H4 (cell line): ENCODE measurements at places on chromosomes 12 and 14.

DNA sequence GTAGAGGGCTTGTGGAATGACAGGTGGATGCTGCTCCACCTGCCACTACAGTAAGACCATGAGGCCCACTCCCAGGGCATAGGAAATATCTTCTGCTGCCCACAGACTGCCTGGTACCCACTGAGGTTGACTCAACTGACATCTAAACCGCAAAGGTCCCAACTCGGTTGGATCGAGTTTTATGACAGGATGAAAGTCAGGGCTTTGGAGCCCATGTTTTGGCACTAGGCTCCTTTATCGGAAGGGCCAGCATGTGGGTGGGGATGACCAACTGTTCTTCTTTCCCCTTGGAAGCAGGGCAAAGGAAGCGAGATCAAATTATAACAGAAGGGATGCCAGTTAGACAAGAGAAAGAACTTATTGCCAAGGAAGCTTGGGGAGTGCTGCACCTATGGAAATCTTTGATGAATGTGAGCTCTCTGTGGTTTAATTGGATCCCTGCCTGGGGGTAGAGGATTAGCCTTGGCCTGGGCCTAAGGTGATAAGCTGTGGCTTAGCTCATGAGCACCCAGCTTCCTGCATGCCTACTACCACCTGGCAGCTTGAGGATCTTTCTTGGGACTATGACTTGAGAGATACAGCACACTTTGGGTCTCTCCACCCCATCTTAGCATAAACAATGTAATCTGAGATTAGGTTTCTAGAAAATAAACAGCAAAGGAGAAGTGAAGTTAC, 121.8 kb downstream of the KCNA5 start:
- DNase-seq = peak; percentile 30

DNA sequence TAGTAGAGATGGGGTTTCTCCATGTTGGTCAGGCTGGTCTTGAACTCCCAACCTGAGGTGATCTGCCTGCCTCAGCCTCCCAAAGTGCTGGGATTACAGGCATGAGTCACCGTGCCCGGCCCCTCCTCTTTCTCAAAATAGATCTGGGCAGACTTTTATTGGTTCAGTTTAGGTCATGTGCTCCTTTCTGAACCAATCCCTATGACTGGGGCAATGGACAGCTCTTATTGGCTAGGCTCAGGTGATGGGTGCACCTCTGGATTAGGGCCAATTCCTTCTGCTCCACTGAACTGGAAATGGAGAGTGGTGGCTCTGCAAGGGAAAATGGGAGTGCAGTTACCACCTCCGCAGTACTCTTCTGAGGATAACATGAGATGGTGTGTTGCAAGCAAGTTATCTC, 6.2 kb upstream of the ATP6V0A2 start:
- no peak for DNase-seq

- DNase-seq = peak; percentile 38
Measured at GRCh38 chr12:93982771-93983315, 165.5 kb upstream of the PLXNC1 start.

GRCh38 chr12:78271546-78271945, 440.9 kb downstream of the NAV3 start:
- no peak for DNase-seq
